ENCODE measurements at places on chromosomes 7 and 10.

DNA sequence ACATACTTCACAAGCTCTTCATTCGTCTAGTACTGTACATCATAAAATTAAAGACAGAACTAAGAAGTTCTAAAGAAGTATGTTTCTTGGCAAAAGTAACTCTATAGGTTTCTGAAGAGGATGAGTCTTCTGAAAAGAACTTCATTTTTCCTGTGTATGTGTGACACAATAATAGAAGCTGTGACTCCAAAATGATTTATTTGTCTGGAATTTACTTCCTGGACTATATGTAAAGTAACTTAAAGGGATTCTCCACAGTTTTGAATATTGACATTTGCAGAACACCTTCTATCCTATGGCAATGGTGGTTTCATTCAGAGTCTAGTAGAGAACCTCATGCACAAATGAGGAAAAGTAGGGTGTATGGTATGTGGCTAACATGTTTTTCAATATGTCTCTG is 19.8 kb upstream of the CLDN12 start:
- no peak for DNase-seq

DNA sequence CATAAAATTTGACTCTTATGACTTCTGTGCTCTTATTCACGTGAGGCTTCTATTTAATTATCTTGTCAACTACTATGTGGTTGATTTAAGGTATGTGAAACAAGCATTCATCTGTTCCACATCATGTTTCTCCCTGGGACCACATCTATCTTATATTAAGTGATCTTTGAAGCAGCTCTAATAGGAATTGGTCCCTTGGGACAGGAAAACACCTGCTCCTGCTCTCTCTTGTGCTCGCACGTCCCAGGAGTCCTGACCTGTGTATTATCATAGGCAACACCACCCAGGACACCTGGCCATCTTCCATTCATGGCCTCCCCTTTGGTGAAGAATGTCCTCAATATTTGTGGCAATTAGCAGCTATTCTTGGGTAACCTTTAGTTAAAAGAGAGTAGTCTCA is 269.2 kb downstream of the NRG3 start:
- no peak for DNase-seq

DNA sequence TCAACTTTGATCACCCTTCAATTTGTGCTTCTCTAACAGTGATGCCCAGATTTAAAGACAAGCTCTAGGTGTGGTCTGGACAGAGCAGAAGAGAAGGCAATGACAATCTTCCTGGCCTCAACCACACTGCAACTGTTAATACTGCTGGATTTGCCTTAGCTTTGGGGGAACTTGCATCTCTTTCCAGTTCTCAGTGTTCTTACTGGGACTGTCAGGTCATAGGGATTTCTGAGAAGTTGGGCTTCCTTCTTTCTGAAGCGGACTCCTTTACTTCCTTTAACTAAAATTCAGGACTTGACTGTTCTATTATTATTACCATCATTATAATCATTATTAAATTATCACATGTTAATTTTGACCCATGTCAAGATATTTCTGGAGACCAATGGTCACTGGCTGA is 80.8 kb downstream of the OSBPL3 start:
- DNase-seq = no peak

- DNase-seq = no peak
Observed at GRCh38 chr10:113297226-113297625, 255.6 kb upstream of the HABP2 start.

- no peak for DNase-seq
Observed at GRCh38 chr10:129764011-129764900, 199.8 kb downstream of the EBF3 start.

DNA sequence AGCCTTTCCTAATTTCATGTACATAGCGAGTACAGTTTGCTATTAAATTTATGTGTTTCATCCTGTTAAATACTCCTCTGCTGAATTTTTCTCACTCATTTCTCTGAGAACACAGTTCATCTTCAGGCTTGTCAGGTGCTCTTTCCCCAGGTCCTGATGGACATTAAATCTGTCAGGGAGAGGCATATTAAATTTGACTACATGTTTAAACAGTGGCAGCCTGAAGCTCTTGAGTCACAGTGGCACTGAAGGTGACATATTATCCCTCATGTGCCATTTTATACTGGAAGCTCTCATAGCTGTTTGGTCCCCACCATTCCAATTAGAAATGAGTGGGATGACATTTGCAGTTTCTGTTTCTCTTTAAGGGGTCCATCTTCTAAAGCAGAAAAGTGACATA is 1089.6 kb upstream of the SORCS1 start:
- DNase-seq = no peak

GRCh38 chr7:112199672-112200071 is 6.5 kb downstream of the DOCK4 start:
- DNase-seq = no peak

DNA sequence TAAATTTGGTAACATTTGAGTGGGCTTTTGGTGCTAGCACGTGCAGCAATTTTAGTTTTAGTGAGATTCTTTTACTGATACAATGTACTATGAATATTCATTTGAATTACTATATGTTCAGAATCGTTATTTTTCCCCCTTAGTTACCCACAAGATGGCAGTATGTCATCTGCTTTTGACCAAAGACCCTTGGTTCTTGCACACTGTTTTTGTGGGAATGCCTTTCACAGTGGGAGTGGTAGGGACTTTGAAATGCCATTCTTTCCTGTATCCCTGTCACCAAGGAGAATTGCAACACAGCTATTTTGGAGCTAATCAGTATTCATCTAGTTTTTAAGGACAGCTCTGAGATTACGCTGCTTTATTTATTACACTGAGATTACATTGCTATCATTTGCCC is 40.6 kb downstream of the SEC23IP start:
- no peak for DNase-seq

DNA sequence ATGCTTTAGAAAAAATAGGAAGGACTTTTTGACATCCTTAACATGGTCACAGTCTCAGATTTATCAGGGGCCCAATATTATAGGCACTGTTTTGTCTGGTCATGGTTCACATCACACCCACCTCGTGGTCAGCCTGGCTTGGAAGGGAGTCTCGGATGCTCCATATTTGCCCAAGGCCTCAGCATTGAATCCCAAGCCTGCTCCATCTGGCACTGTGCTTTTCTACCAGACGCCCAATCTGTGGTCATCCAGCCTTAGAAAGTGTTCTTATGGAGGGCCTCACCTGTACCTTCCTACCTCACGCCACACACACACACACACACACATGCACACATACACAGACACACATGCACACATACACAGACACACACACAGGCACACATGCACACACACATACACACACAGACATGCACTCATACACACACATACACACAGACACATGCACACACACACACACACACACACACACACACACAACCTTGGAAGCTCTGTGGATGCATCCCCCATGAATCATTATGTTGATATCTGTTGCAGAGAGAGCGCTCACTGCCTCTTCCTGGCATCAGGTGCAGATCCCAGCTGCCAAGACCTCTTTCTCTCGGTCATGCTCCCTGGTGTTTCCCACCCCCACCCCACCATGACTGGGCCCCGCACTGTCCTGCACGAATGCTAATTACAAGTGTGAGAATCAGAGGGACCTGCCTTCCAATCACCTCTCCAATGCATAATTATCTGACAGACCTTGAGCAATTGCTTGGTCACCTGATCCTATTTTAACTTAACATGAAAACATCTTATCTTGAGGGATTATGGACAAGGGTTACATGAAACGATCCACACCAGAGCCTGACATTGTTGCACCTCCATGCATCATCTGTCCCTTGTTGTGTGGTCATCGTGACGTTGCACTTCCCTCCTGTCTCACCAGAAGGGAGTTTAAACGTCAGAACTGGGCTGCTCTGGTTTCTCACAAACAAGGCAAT is 122.7 kb upstream of the TMEM72 start:
- DNase-seq = no peak

DNA sequence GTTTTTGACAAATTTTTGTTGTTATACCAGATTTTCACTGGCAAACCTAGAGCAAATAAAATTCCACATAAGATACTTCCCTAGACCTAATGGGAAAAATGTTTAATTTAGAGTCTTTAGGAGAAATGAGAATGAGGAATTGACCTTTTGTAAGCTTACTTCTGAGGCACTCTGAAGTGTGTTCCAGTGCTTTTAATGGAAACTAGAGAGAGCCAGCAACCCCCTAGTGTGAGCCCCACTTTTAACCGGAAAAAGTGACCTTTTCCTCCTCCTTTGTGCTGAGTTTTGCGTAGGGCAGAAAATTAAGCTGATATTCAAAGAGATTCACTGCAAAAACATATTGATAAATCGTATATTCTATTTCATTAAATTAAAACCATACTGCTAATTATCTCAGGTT is 5.2 kb downstream of the IKZF1 start:
- DNase-seq = no peak

- DNase-seq = no peak
Observed at GRCh38 chr10:79361726-79362397, 14.6 kb downstream of the PPIF start.

DNA sequence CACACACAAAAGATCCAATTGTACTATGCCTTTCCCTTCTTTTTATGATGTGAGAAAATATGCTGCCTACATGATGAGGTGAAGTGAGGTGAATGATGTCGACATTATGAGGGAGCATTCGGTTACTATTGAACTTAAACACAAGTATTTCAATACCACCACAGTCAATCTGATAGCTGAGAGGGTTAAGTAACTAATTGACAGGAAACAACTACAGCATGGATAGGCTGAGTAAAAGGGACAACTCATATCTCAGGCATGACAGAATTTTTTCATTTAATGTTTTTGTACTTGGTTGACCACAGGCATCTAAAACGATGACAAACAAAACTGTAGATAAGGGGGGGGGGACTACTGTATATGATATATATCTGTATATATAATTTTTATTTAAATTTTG is 488.9 kb downstream of the SH2D4B start:
- no peak for DNase-seq

GRCh38 chr7:128203710-128204214 is 37.3 kb upstream of the LEP start:
- DNase-seq = no peak

GRCh38 chr10:74977072-74977471 is 134.4 kb upstream of the SAMD8 start:
- DNase-seq = no peak

GRCh38 chr7:157041514-157042277 is 31.2 kb upstream of the MNX1 start:
- DNase-seq = no peak

GRCh38 chr7:135242096-135242684 is 8.6 kb downstream of the STRA8 start:
- DNase-seq = no peak

DNA sequence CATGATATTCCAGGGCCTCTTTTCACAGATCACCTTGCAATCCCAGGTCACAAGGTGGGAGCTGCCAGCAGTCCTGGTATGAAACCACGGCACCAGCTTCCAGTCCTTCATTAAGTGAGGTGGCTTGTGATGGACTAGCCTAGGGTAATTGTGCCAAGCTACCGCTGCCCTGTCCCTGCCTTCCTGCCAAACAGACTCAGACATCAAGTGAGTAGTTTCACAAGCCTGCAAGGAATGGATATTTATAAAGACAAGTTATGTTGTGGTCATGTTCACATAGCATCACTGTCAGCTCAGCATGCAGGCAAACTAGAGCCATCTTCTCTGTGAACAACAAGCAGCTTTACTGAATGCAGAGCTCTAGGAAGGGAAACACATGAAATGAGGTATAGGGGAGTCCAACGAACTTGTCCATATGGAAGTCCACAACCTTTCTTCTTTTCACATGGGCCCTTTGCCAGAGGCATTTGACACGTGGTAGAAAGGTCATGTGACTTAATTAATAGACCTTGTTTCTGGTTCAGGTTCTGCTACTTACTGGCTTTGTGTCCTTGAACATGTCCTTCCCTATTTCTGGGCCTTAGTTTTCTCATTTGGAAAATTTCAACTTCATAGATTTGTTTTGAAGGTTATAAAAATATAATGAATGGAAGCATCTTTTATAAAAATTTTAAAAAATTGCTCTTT is 1061.2 kb downstream of the KCNMA1 start:
- no peak for DNase-seq
